ENCODE measurements at places on chromosomes 2 and 18.
A peak's percentile ranks its signal among the peaks of the same experiment; 100 is the strongest.

- DNase-seq: no peak
Observed at GRCh38 chr2:84459944-84460429, 907 bp upstream of the SUCLG1 start.

GRCh38 chr2:44804406-44805265 lies 136.9 kb upstream of the SIX3 start:
- no peak for DNase-seq

DNA sequence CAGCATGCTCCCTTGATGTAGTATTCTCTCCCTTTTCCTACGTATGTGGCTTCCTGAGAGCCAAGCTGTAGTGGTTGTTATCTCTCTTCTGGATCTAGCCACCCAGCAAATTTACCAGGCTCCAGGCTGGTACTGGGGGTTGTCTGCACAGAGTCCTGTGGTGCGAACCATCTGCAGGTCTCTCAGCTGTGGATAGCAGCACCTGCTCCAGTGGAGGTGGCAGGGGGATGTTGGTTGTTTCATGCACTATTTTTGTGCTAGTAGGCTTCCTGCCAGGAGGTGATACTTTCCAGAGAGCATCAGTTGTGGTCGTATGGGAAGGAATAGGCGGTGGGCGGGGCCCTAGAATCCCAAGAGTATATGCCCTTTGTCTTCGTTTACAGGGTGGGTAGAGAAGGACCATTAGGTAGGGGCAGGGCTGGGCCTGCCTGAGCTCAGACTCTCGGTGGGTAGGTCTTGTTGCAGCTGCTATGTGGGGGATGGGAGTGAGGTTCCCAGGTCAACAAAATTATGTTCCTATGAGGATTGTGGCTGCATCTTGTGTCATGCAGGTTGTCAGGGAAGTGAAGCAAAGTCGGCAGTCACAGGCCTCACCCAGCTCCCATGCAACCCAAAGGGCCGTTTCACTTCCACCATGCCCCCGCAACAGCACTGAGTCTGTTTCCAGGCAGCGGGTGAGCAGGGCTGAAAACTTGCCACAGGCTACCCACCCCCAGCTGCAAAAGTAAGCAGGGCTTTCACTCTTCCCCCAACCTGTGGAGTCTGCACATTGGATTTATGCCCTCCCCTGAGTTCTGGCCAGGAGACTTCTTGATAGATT lies 1139.5 kb downstream of the BCL11A start:
- DNase-seq: no peak

DNA sequence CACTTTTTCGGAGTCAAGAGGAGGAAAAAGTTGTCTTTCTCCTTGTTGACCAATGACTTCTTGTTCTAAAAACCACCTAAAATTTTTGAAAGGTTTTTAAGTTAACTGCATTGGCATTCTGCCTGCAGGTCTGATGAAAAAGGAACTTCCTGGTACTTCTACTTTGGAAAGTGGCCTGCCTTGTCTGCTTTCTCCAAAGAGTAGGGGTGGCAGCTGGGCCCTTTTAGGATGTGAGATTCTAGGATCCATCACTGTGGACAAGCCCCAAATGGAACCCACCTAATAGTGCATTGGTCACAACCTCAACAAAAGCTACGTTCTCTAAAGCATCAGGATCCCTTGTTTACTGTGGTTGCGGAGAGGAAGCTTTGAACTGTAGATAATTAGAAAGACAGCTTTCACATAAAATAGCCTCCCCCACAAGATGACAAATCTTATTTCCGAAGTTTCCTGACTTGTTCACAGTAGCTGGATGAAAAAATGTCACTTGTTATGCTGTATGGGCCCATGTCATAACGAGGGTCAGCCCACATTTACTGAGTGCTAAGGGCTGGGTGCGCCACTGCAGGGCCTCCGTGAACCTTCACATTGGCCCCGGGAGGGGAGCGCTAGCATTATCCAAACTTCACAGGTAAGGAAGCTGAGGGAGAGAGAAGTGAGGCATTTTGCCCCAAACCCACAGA lies 17.4 kb downstream of the ASPRV1 start:
- no peak for DNase-seq

GRCh38 chr2:53530126-53530525 lies 237.5 kb upstream of the CHAC2 start:
- DNase-seq: no peak

- peak; percentile 19 for DNase-seq
Observed at GRCh38 chr2:171985076-171985475, 14.7 kb upstream of the METAP1D start.

DNA sequence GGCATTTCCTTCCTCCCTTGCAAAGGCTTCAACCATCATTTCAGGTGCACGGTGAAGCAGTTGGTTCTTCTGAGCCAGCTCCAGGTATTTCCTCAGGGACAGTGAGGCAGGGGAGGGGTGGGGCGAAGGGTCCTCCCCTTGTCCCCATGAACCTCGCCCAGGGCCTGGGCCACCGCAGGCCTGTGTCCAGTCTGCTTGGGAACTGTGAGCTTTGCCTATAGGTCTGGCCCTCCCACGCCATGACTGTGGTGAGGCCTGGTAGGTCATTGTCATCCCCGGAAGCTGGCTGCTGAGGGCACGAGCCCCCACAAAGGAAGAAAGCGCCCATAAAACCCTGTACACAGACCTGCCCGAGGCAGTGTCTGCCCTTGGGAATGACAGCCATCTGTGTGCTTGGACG lies 134.3 kb downstream of the ACKR3 start:
- DNase-seq: no peak

DNA sequence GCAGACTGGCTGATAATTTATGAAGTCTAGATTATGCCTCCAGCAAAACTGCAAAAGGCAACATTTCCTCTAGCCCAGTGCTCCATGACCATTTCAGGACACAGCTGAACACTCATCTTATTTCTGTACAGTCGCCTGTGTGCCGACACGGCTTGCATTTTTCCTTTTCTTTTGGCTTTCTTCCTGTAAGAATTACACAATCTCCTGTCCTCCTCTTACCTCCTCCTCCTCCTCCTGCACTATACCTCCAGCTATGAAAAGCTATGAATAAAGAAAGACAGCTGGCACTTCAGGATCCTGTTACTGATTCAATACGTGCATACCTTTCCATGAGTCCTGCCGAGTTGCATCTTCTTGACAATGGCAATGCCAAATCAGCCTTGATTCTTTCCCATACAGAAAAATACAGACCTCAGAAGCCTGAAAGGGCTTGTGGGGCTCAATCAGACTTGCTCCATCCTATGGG lies 32.2 kb upstream of the TRIB2 start:
- DNase-seq: no peak

DNA sequence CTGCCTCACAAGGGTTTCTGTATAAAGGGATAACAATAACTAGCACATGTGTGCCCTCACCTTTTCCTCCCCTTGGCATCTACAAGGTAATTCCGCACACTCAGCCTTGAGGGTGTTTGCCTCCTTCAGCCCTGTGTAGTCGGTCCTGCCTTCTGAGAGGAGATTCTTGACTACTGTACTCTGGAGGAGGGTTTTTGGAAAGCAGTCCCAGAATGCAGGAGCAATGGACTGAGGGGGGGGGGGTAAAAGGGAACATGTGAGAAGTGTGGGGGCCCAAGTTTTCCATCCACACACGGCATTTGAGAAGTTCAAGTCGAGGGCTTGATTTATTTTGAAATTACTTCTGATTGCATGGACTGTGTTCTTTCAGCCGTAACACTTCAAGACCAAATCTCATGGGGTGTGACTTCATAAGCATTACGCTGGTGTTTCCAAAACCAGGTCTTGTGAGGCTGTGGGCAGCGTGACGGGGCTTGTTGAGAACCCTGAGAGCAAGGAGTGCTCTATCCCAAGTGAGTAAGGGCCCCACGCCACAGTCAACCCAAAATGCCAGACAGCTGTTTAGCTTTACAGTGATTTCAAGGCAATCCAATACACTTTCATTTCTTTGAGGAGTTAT lies 198.7 kb upstream of the MEIS1 start:
- DNase-seq: no peak

DNA sequence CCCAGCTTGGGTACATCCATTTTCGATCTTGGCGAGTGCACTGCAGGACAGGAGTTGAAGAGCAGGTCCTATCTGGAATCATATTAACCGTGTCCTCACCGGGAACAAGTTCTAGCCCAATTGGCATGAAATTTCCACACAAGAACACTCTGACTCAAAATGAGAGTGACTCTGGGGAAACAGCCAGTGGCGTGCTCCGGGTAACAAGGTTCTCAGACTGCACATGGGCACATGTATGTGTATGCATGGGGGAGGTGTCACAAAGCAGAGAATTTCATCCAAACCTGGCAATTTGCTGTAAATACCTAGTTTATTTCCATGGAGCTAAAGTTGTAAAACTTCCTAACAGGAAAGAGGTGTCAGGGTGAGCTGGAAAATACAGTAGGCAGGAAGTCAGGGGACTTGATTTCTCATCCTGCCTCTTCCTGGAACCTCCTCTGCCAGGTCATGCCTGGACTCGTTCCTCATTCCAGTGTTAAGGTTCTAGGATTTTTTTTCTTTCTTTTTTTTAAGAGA lies 1.7 kb downstream of the TUBB6 start:
- DNase-seq: no peak

DNA sequence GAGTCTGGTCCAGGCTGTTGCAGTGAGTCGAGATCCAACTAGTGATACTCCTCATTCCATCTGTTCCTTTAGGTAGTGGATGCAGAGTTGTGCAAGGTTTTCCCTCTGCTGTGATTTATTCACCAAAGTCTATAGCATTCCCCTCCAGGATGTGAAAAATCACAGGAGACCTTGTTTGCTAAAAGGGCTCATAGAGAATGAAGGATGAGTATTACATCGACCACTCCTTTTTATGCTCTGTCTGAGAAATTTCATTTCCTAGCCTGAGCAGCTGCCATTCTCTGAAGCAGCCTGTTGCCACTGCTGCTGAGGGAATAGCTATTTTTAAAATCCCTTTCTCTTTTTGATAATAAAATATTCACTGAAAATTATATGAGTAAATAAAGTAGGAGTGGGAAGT lies 134.1 kb upstream of the LRRTM1 start:
- DNase-seq: no peak

GRCh38 chr2:86274918-86275275 lies 62.5 kb downstream of the REEP1 start:
- DNase-seq: no peak

DNA sequence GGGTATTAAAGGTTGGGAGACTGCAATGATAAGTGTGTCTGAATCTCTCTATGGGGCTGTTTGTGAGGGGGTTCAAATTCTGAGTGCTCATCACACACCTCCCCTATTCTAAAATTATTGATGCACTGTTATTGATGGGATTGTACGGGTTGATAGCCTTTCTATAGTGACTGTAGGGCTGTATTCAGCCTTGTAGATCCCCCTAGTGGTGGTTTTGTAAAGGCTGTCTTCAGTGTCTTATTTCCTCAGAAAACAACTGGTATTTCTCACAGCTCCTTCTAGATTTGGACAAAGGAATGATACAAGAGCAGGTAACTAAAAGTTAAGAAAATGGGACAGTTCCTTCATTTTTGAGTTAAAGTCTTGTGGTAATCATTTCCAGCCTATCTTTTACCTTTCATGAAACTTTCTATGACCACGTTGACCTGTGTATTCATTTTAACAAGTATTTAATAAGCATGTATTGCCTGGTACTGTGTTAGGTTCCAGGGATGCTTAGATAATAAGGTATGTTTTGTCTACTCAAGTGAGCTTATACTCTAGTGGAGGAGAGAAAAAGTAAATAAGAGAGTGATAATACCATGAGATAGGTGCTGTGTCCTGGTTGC lies 21.2 kb downstream of the SMAD4 start:
- no peak for DNase-seq

DNA sequence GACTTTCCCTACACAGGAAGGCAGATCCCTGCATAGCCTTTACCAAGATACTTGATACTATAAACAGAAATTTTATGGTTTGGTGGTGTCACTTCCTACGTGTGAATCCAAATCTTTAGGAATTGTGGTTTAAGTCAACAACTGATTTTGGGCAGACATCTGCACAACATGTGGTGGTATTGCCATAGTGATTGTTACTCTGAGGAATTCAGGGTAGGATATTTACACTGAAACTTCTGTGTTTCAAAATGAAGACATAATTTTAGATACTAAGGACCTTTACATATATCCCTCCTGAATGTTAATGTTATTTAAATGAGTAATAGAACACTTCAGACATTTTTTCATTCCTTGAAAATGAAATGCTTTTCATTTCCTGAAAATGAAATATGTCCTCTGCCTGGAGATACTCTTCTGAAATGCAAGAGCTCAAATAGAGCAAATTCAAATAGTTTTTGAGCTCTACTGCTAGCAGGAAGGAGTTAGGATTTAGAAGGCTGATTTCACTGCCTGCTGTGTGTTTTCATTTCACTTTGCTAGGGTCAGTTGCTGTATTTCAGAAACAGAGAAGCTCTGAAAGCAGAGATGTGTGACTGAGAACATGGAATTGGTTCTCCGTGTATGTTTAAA lies 77.2 kb downstream of the MDH1 start:
- DNase-seq: peak; percentile 89

Data from BJ (cell line).